GM23248 (cell line): ENCODE measurements at places on chromosomes 6 and 20. TPM values are rescaled to one million over a fixed set of nuclear protein-coding genes. Genes with fewer than 3 reads are reported as not detected.

The FAM209B gene
- not detected in 2 replicates for total RNA-seq

The SLC16A10 gene
- not detected in 2 replicates for total RNA-seq

GRCh38 chr6:71496018-71496721, 207.6 kb downstream of the OGFRL1 start:
- no peaks in the 10 kb centered on the region for H3K27me3 ChIP-seq
- no peak for DNase-seq
- no peak overlapping the region for H3K27ac ChIP-seq
- H3K4me1 ChIP-seq: peaks cover 9% of the 10 kb centered on the region; the same call in 1 of the 2 replicates
- H3K36me3 ChIP-seq: no peaks in the 10 kb centered on the region

GRCh38 chr6:52087498-52087999, at the start of gene PKHD1:
Gene PKHD1, minus strand, starts transcription at chr6:52087613. Its CDS starts 2,680 bp downstream, at chr6:52084933.
- H3K36me3 ChIP-seq: no peaks in the 10 kb centered on the region
- 0 out of 2 replicates have a peak, but pooled peaks cover 4% of the 10 kb centered on the region for H3K27me3 ChIP-seq
- H3K27ac ChIP-seq: no peak within 1 kb of the TSS

DNA sequence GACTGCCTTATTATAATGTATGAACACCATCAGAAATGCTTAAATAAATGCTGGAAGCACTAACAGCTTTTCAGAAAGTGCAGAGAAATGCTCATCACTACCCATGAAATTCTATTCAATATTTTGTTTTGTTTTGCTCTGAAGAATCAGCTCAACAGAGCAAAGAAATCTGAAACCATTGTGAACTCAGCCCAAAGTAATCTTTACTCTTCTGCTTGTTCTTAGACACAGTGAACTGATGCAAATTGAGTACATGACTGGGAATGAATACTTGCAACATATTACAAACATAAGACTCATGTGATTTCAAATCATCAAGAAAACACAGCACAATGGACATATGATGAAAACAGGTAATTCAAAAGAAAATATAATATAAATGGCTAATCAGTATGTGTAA, 404.6 kb upstream of the OPRM1 start:
- H3K4me1 ChIP-seq: no peaks in the 10 kb centered on the region
- no peak for DNase-seq
- H3K36me3 ChIP-seq: no peaks in the 10 kb centered on the region
- H3K27me3 ChIP-seq: no peaks in the 10 kb centered on the region
- no peak overlapping the region for H3K27ac ChIP-seq
